ENCODE measurements at places on chromosomes 11 and 22.

GRCh38 chr11:133618544-133618943 lies 86.2 kb upstream of the OPCML start:
- DNase-seq, result no peak

GRCh38 chr22:50581950-50582492 lies 628 bp downstream of the CHKB start:
- DNase-seq, result no peak

GRCh38 chr22:50563413-50564160 lies 868 bp upstream of the SYCE3 start:
- no peak for DNase-seq

GRCh38 chr11:45772449-45772774 lies 32.5 kb upstream of the SLC35C1 start:
- no peak for DNase-seq

DNA sequence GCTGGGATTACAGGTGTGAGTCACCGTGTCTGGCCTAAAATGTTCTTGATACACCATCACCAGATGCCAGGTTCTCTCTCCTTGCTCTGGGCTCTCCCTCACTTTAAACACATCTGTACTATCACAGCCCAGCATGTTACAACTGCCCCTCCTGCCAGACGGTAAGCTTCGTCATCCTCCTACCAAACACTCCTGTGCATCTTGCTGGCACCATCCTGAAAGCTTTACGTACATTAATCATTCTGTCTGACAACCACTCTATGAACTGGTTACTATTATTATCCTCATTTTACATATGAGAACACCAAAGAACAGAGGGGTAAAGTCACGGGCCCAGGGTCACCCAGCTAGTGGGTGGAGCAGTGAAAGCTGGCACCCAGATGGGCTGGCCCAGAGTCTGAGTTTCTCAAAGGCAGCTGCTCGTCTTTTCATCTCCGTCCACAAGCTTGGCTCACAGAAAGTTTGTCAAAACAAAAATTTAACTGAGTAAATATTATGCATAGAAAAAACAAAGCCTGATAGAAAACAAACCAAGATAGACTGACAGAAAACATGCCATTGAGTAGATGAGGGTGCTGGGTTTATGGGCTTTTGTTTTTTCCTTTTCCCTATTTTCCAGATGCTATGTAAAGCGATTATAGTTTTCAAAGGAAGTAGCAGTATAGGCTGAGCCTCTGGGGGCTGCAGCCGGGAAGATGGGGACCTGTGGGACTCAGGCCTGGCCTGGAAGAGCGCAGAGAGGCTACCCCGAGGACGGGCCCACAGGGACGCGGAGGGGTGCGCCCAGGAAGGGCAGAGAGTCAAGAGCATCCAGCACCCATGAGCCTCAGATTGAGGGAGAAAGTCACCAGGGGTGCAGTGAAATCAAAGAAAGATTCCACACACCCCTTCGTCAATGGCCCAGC lies 9.5 kb downstream of the PLA2G6 start:
- DNase-seq, result no peak

DNA sequence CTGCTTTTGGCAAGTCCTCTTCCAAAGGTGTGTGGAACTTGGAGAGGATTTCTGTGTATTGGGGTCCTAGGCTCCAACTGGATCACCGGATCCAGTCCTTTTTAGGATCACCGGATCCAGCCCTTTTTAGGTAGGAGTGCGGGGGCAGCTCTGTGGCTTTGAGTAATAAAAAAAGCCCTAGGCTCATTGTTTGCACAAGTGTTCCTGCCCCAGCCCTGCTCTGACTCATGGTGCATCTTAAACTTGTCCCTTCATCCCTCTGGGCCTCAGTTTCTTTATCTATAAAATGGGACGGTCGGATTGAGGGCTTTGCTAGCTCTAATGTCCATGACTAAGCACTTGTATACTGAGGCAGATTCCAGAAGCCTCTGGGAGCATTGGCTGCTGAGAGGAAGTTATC lies 22.7 kb upstream of the CD44 start:
- peak; percentile 22 for DNase-seq

- no peak for DNase-seq
These were observed 19.5 kb downstream of the CTSC start for GRCh38 chr11:88318017-88318416.

DNA sequence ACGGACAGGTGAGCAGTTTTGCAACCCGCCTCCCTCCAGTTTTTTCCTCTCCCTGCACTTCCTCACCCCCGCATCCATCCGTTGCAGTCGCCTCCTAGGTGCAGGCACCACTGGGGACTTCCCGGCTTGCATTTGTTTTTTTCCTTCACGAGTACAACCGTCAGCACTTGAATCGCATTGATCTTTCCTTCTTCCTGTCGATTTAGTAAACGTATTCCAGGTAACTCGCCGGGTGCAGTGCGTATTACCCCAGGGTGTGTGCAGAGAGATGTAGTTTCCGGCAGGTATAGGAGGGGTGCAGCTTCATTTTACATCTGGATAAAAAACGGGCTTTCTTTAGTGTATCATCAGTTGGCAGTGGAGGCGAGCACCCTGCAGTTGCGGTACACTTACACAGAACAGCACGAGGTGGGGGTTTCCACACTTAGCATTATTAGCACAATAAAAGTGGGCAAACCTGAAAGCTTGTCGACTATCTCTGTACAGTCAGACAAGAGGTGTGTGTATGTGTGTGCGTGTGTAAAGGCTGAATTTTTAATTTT lies at the start of gene SORL1-AS1:
Gene SORL1-AS1, minus strand, starts transcription at position 359 of the 542 bp plus-strand sequence.
- DNase-seq, result no peak

- DNase-seq, result no peak
These were observed 116.9 kb upstream of the LDLRAD3 start for GRCh38 chr11:35826949-35827348.

GRCh38 chr11:36092314-36093030 lies 148.6 kb downstream of the LDLRAD3 start:
- no peak for DNase-seq

DNA sequence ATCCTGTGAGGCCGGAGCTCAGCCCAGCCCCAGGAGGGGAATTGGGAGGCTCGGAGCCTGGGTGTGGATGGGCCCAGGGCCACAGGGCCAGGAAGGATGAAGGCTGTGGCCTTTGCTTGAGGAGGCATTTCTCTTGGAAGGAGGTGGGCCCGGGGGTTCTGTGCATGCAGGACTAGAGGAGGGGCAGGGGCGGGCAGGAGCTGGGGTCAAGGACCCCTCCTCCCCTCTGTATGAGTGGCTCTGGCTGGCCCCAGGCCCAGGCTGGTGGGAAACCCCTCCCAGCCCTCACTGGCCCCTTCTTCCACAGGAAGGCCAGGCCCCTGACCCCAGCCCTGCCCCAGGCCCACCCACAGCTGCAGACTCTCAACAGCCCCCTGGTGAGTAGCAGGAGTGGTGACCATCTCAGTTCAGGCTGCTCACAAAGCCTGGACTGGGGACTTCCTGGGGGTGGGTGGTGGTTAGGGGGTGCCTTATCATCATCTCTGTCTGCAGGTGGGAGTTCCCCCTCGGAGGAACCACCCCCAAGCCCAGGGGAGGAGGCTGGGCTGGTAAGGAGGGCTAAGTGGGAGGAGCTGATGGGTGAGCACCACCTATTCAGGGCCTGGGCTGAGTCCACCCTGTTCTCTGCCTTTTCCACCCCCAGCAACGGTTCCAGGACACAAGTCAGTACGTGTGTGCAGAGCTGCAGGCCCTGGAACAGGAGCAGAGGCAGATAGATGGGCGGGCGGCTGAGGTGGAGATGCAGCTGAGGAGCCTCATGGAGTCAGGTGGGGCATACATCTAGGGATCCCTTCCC lies 6.0 kb downstream of the KCNK7 start:
- no peak for DNase-seq

- DNase-seq, result no peak
These were observed 12.7 kb upstream of the IL2RB start for GRCh38 chr22:37162221-37163095.

- no peak for DNase-seq
These were observed 1.9 kb upstream of the SMDT1 start for GRCh38 chr22:42077486-42078125.

- DNase-seq, result no peak
These were observed 106.9 kb downstream of the SYN3 start for GRCh38 chr22:32951076-32951806.

DNA sequence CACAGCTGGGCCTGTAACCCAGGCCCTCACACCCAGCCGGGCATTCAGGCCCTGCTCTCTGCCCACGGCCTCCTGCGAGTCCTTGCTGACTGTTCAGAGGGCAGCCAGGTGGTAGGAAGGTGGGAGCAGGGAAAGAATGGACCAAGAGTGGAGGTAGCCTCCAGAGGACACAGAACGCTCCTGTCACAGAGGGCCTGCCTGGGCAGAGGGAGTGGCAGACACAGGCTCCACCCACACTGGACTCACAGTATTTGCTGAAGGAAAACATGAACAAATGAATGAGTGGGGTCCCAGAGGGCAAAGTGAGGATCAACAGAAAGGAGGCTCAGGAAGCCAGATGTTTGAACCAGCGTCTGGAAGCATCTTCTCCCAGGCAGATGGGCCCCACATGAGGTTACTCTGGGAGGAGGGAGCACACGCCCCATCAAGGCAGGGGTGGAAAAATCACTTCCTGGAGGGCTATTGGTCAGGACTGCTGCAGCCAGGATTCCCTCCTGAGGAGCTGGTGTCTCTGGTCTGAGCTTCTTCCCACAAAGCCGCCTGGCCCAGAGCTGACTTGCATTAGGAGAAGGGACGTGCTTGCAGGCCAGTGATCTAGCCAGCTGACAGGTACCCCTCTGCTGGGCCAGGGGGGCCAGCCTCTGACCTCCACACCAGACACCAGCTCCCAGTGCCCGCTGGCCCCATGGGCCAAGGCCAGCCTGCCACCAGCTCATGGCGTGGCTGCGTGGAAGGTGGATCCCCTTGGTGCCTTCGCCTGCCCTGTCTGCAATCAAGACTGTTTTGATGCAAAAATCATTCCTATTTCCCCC lies 84.0 kb downstream of the THAP12 start:
- DNase-seq, result no peak

DNA sequence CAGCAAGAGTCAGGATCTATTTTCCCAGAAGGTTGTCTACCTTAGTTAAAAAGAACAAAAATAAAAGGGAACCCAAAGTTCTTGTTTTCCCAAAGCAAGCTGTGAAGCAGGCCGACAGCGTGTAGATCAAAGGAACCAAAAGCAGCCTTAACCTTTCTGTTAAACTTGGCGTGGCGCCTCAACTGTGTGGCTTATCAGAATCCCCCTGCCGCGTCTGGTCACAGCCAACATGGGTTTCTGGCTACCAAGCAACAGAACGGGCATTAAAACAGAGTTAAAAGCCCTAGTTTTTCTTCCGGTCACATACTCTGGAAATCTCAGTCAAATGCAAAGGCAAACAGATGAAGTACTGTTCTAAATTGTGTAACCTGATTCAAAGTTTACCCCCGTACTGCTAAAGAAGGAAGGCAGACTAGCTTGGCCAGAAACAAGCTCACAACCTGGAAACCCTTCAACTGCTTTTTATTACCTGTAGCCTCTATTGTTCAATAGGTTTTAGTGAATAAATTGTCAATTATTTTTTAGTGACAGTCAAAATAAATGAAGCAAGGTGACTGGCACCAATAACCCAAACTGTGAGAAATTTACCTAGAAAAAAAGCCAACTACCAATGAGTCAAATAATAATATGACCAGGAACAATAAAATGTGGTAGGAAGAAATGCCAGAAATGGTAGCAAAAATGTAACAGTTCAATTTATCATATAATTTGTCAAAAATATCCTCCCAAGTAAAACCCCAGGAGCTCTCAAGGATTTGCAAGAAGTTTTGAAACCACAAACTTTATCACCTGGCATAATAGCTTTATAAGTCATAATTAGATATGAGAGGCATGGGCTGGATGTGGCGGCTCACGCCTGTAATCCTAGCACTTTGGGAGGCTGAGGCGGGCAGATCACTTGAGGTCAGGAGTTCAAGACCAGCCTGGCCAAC lies 21.4 kb downstream of the CHKA start:
- no peak for DNase-seq

DNA sequence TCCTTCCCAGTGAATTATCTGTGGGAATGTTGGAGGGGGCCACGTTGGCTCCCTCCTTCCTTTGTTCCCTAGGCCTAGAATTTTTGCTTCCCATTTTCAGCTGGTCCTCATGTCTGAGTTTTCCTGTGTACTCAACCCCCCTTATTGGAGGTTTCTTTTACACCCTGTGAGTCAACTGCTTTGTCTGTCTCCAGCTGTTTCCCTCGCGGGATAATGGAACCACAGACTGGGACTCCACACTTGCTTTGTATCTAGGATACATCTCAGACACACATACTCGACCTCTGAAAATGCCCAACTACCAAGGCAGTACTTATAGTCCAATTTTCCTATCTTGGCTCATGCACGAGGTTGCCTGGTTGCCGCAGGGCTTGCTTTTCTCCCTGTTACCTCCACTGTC lies 352.7 kb upstream of the MPPED2 start:
- no peak for DNase-seq

All from RCC 7860 (cell line).